GM04503 (cell line): ENCODE measurements at places on chromosomes 11 and 22.

DNA sequence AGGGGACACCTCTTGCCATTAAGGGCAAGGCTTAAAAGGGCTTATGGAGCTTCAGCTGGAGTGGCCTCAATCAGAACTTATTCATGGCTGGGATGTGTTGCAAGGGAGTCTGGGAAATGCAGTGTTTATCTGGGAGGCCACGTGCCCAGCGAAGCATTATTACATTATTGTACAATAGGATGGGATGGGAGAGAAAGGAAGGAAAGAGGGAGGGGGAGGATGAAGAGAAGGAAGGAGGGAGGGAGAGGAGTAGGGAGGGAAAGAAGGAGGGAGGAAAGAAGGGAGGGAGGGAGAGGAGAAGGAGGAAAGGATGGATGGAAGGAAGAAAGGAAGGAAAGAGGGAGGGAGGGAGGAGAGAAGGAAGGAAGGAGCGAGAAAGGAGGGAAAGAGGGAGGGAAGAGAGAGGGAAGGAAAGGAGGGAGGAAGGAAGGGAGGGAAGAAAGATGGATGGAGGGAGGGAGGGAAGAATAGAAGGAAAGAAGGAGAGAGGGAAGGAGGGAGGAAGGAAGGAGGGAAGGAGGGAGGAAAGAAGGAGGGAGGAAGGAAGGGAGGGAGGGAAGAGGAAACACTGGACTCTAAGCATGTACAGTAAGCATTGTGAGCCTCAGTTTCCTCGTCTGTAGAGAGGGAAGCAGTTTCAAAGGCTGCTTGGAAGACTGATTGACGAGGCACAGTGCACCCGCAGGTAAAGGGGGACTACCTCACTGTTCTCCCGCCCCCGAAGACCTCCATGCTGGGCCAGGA is 62.2 kb downstream of the MYEOV start:
- no peak for DNase-seq

DNA sequence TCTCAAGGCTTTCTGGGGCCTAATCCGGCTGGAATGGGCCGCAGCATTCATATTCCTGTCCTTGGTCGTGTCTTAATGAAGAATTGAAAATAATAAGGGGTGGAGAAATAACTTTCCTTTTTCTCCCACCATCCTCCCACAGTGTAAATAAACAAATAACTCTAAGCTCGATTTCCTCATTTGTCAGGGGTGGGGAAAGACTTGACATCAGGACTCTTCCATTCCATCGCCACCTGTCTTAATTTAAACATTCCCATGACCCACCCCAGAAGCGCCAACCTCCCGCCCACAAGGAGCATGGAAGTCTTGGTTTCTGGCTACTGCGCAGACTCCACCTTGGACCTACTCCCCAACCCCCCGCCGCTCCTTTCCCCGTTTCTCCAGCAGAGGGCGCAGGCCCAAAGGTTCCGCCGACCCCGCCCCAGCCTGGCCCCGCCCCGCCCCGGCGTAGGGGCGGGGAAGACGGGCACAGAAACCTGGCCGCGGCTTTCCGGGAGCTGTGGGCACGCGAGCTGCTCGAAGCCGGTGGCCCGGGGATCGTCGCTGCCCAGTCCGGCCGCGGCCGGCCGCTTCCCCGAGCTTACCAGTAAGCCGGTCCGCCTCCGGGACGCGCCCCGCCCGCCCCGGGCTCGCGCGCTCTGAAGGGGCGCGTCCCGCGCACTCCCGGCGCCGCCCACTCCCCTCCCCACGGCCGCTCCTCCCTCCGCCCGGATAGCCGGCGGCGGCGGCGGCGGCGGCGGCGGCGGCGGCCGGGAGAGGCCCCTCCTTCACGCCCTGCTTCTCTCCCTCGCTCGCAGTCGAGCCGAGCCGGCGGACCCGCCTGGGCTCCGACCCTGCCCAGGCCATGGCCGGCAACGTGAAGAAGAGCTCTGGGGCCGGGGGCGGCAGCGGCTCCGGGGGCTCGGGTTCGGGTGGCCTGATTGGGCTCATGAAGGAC is at the start of gene CBL:
Gene CBL (plus strand): TSS at position 766 of the 937 bp plus-strand sequence. CDS start 79 bp downstream, at position 845.
- DNase-seq, result no peak

DNA sequence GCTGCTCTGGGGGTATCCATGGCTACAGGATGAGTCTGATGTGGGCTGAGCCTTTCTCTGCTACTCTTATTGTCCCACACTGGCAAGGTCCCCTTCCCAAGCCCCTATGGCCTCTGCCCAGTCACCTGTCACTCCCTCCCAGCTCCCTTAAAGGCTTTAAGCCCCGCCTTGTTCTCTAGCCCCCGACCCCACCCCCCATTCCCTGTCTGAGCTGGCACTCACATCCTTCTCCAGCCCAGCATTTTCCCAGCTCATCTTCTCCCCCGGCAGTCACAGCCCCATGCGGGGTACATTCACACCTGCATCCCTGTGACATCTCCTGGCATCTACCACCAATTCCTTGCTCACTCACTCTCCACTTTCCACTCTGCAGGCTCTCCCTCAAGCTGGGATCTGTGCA is 4.3 kb downstream of the MTFP1 start:
- DNase-seq, result no peak

GRCh38 chr22:48690583-48691317 is 1136.9 kb downstream of the BRD1 start:
- DNase-seq, result no peak
